ENCODE measurements at places on chromosomes 4 and X. TPM values are rescaled to one million over a fixed set of nuclear protein-coding genes. Genes with fewer than 3 reads are reported as not detected.

DNA sequence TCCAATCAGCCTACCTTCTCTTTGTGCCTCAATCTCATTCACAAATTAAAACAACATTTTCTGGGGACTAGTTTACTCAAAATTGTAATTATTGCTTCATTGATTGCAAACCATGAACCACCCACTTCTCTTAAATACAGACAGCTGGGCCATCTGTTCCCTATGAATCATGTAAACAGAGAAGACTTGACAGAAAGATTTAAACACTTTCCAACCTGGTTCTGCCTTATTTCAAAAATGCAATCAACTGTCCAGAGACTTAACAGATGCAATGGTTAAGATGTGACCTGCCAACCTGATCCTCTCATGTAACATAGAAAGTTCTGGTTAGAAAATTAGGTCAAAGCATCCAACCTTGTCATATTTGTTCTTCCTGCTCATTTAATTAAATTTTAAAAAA, 20.8 kb upstream of the SERTM2 start:
- no peak overlapping the region for H3K4me3 ChIP-seq
- H3K27ac ChIP-seq: no peak overlapping the region
- H3K4me1 ChIP-seq: no peaks in the 10 kb centered on the region
- H3K36me3 ChIP-seq: no peaks in the 10 kb centered on the region

DNA sequence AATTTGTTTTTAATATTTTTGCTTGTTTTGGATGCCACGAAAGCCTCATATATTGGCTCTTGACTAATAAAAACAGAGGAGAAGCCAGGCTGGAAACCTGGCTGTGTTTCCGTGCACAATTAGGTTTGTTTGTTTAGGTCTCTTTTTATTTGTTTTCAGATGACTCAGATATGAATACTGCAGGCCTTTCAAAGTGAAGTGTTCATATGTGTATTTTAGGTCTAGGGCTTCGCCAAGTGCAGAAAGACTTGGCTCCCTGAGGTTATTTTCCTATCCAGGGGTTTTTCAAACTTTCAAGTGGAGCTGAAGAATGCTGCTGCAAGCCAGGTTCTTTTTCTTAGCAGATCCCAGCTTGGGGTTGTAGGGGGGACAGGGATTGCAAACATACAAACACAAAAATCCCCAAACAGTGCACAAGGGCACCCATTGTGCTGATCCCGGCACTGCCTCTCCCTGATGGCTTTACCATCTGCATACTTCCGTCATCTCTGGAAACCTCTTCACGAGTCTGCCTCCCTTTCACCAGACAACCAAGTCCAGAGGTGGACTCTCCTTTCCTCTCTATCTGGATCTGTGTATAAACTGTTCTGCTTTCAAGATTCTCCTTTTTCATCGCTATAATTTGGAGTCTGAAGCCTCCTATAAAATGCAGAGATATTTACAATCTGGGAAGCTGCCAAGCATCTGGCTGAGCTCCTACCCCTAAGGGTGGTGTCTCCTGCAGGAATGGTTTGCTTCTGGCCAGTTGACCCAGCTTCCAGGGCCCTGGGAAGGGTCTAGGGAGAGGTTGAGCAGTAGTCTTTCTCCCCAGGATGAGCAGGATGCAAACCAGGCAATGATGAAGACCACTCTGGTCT, 108.6 kb downstream of the SMIM20 start:
- no peak overlapping the region for H3K27ac ChIP-seq
- no peak overlapping the region for H3K4me3 ChIP-seq
- no peaks in the 10 kb centered on the region for H3K4me1 ChIP-seq
- H3K27me3 ChIP-seq: peaks cover 8% of the 10 kb centered on the region
- DNase-seq: no peak

DNA sequence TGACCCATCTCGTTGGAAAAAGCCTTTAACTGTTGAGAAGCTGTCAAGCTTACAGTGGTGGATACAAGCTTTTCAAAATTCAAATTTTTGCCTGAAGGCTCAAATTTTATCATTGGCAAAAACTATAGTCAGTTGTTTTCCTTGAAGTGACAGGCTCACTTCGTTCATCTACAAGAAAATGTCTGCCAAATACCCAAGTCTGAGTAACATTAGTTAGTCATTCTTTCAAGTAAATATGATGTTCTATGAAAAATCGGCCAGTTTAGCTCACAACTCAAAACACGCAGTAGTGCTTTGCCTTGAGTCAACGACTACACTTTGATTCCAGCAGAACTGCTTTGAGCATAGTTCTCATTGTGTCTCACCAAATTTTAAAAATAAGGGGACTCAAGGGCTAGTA, 170.3 kb upstream of the MAMLD1 start:
- H3K4me3 ChIP-seq: no peak overlapping the region
- DNase-seq: no peak
- H3K27me3 ChIP-seq: no peaks in the 10 kb centered on the region
- no peak overlapping the region for H3K27ac ChIP-seq
- no peaks in the 10 kb centered on the region for H3K4me1 ChIP-seq

DNA sequence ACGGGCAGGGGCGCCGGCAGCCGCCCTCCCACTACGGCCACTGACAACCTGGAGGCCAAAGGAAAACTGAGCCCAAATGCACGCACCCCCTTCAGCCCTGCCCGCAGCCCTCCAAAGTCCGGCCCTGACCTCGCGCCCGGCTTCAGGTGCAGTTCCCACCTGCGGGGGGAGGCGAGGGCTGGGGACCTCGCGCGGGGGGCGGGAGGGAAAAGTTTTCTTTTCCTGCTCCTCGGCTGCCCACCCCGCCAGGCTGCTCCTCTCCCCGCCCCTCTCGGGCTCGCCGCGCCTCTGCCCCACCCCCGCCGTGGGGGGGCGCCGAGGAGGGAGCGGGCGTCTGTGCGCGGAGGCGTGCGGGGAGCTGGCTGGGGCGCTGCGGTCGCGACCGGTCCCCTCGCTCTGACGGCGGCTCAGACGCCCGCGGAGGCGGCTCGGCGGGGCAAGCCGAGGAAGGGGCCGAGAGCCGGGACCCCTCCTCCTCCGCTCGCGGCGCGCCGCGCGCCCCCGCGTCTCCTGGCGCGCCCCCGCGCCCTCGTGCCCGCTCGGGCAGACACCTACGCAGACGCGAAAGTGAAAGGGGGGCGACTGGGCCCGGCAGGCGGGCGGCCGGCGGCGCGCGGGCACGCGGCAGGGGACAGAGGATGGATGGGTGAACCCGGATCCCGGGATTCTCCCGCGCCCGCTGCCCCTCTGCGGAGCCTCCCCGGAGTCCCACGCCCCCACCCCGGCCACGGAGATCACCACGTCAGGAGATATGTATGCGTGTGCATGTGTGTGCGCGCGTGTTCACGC, 3.1 kb upstream of the NR3C2 start:
- peak; percentile 78 for DNase-seq
- peak overlapping the region; percentile 78 for H3K4me3 ChIP-seq
- peaks cover 29% of the 10 kb centered on the region for H3K4me1 ChIP-seq
- H3K27me3 ChIP-seq: peaks cover 2% of the 10 kb centered on the region
- peak overlapping the region; percentile 80 for H3K27ac ChIP-seq
- peaks cover 5% of the 10 kb centered on the region for H3K36me3 ChIP-seq

GRCh38 chr4:146645921-146646320, 7.2 kb downstream of the POU4F2 start:
- H3K27me3 ChIP-seq: peaks cover 64% of the 10 kb centered on the region
- H3K36me3 ChIP-seq: no peaks in the 10 kb centered on the region
- H3K4me3 ChIP-seq: no peak overlapping the region
- H3K4me1 ChIP-seq: no peaks in the 10 kb centered on the region

DNA sequence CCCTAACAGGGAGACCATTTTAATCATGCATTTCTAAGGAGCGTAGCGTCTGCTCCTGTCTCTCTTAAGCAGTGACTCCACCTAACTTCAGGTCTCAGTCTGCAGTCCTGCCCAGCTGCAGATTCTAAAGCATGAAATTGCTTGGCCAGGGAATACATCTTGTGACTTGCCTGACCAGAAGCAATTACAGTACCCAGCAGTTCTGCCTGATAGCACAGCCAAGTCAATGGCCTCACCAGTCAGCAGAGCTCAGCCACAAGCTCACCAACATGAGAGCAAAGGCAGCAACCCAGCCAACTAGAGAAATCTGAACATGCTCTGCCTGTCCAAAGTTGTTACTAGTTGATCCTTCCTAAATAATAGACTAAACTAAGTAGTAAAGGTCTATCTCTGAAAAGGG, 2011.9 kb upstream of the PCDH10 start:
- H3K27ac ChIP-seq: no peak overlapping the region
- no peaks in the 10 kb centered on the region for H3K36me3 ChIP-seq
- no peak overlapping the region for H3K4me3 ChIP-seq
- DNase-seq: no peak
- H3K4me1 ChIP-seq: no peaks in the 10 kb centered on the region

GRCh38 chrX:154029439-154029838, 9.7 kb upstream of the IRAK1 start:
- DNase-seq: no peak
- no peak overlapping the region for H3K27ac ChIP-seq
- peaks cover 47% of the 10 kb centered on the region for H3K36me3 ChIP-seq
- H3K4me3 ChIP-seq: no peak overlapping the region
- H3K4me1 ChIP-seq: no peaks in the 10 kb centered on the region

- peaks cover 4% of the 10 kb centered on the region for H3K27me3 ChIP-seq
- H3K36me3 ChIP-seq: no peaks in the 10 kb centered on the region
- no peak overlapping the region for H3K4me3 ChIP-seq
These were observed 235.3 kb downstream of the TENM3 start for GRCh38 chr4:182478475-182478874.

DNA sequence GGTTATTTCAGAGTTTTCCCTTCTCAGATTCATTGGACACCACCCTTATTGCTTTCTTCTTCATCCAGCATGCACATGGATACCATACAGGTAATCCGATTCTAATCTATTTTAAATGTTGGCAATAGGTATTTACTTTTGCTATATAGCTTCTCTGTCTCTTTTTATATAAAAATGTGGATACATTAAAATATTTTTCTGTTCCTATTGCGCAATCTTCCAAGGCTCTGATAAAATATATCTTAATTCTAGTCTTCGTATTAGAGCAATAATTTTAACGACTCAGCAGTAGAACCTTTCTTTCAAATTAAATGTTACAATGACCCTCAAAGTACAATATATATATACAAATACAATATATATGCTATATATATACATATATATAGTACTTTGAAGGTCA, 239.8 kb downstream of the DCAF12L2 start:
- no peaks in the 10 kb centered on the region for H3K27me3 ChIP-seq
- H3K36me3 ChIP-seq: no peaks in the 10 kb centered on the region
- H3K4me1 ChIP-seq: no peaks in the 10 kb centered on the region
- no peak for DNase-seq
- no peak overlapping the region for H3K4me3 ChIP-seq

DNA sequence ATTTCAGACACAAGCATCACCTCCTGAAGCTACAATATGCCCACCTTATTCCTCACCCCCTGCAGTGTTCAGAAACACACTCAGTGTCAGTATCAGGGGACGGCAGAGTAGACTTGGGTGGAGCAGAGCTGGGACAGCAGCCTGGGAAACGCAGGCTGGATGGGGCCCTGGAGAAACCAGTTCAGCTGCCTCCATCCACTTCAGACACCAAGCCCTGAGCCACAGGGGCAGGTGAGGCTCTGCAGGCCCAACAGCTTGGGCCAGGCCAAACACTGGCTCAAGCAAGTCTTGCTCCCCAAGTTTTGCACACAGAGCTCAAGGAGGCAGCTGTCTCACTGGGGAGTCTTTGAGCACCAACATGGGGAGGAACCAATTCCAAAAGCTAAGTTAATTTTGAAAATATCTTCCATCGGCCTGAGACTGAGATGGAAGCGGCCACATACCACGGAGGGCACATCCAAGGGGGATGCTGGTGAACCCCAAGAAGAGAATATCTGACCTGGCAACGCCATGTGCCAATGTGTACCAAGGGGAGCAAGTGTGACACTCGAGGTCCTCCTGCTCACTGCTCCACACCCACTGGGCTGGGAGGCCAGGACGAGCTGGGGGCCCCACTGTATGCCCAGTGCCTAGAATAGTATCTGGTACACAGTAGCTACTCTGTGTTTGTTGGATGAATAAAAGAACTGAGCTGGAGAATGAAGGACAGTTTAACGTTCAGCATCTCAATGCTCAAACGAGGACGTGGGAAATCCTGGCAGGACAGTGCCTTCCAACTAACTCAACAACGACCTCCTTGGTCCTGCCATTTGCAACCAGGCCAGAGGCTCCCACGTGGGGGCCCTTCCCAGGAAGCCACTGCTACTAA, 45.6 kb downstream of the PPP2R2C start:
- H3K27me3 ChIP-seq: no peaks in the 10 kb centered on the region
- no peaks in the 10 kb centered on the region for H3K4me1 ChIP-seq
- no peak overlapping the region for H3K4me3 ChIP-seq
- no peaks in the 10 kb centered on the region for H3K36me3 ChIP-seq
- H3K27ac ChIP-seq: no peak overlapping the region

GRCh38 chrX:116272322-116272721, 101.8 kb downstream of the AGTR2 start:
- no peaks in the 10 kb centered on the region for H3K27me3 ChIP-seq
- no peaks in the 10 kb centered on the region for H3K36me3 ChIP-seq
- H3K4me3 ChIP-seq: no peak overlapping the region
- H3K27ac ChIP-seq: no peak overlapping the region
- H3K4me1 ChIP-seq: no peaks in the 10 kb centered on the region

DNA sequence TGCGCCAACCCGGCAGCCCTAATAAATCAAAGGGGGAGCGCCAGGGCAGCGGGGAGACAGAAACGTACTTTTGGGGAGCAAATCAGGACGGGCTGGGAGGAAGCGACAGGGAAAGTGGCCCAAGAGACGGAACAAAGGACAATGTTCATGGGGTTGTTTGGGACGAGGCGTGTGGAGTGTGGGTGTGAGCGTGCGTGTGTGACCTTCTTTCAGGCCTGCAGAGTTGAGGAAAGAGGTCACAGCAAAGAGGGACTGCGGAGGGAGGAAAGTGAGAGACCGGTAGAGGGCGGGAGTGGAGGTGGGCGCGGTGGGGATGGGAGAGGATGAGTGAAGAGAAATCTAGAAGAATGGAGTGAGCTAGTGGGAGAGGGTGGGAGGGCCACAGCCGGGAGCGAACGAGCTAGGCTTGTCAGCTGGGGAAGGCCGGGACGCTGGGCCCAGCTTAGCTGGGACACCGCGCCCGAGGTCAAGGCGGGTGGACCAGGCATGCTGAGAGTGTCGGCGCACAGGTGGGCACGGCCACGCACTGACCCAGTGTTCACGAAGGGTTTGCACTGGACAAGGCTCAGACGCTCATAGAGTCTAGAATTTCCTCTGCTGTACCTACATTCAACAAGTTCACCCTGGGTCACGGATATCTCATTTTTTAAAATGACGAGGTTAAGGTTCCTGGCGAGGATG, 14.7 kb upstream of the PITX2 start:
- peaks cover 75% of the 10 kb centered on the region for H3K27me3 ChIP-seq
- no peak overlapping the region for H3K27ac ChIP-seq

GRCh38 chrX:45822124-45822523, 621.4 kb upstream of the DIPK2B start:
- no peaks in the 10 kb centered on the region for H3K36me3 ChIP-seq
- DNase-seq: no peak
- no peaks in the 10 kb centered on the region for H3K27me3 ChIP-seq
- no peak overlapping the region for H3K4me3 ChIP-seq
- no peak overlapping the region for H3K27ac ChIP-seq

GRCh38 chr4:25925486-25926201, 11.6 kb downstream of the SMIM20 start:
- H3K27me3 ChIP-seq: no peaks in the 10 kb centered on the region
- H3K36me3 ChIP-seq: peaks cover 41% of the 10 kb centered on the region
- no peak overlapping the region for H3K4me3 ChIP-seq

GRCh38 chr4:26388671-26389070, 67.9 kb downstream of the RBPJ start:
- H3K36me3 ChIP-seq: peaks cover 38% of the 10 kb centered on the region
- no peaks in the 10 kb centered on the region for H3K27me3 ChIP-seq
- H3K27ac ChIP-seq: no peak overlapping the region
- no peak for DNase-seq
- H3K4me1 ChIP-seq: no peaks in the 10 kb centered on the region

The KIT gene
- total RNA-seq: not detected

The OTC gene
- total RNA-seq: not detected

The SPIN2A gene
- 1.2 TPM for total RNA-seq

The MAEA gene
- total RNA-seq: 73.7 TPM

The RPGR gene
- total RNA-seq: 13.1 TPM

The GLUD2 gene
- total RNA-seq: not detected
